CD4-positive, alpha-beta T cell (primary cell): ENCODE measurements at places on chromosomes 4 and X. TPM values are rescaled to one million over a fixed set of nuclear protein-coding genes. Genes with fewer than 3 reads are reported as not detected.

Gene MTNR1A
- not detected for total RNA-seq

Gene RPL10
- 5,036 TPM for total RNA-seq

- peaks cover 3% of the 10 kb centered on the region for H3K27me3 ChIP-seq
- H3K36me3 ChIP-seq: no peaks in the 10 kb centered on the region
- DNase-seq: peak; percentile 43
- no peaks in the 10 kb centered on the region for H3K4me1 ChIP-seq
- no peak overlapping the region for H3K27ac ChIP-seq
- no peak overlapping the region for H3K4me3 ChIP-seq
Observed at GRCh38 chr4:109977854-109978501, 65.3 kb downstream of the EGF start.

DNA sequence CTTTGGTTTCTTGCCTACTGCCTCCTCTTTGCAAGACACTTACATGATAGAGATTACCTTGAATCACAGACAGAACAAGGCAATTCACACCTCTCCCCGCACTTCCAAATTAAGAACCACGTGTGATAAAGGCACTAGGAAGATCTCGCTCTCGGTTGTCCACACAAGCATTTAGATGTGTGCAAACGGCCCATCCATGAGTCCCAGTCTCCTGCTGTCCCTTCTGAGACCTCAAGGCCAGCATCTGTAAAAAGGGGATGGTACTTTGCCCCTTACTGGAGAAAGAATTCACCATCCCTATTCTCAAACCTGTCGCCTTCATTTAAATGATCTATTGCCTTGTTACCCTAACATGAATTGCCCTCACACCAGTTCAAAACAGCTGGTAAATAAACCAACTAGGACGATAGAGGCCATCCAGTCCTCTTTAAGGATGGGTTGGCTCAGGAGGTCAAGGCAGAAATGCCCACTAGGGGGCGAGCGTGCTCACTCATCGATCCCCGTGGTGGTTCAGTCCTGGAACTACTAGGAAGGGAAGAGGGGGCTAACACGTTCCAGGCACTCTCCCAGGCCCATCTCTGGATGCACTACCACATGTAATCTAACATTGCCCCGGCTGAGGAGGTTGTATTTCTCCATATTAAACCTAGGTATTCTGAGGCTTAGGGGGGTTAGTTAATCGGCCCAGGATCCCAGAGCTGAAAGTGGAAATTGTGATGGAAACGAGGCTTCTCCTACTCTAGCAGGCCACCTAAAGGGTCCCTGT lies 95.8 kb downstream of the DHX15 start:
- no peak overlapping the region for H3K4me3 ChIP-seq
- peak; percentile 28 for DNase-seq
- H3K27me3 ChIP-seq: no peaks in the 10 kb centered on the region
- H3K4me1 ChIP-seq: no peaks in the 10 kb centered on the region

Gene CDKL5
- total RNA-seq: 2.2 TPM

GRCh38 chr4:1385373-1386340 lies 20.6 kb downstream of the NKX1-1 start:
- peaks cover 17% of the 10 kb centered on the region for H3K36me3 ChIP-seq
- H3K27me3 ChIP-seq: no peaks in the 10 kb centered on the region
- H3K27ac ChIP-seq: no peak overlapping the region
- DNase-seq: no peak
- H3K4me1 ChIP-seq: no peaks in the 10 kb centered on the region

DNA sequence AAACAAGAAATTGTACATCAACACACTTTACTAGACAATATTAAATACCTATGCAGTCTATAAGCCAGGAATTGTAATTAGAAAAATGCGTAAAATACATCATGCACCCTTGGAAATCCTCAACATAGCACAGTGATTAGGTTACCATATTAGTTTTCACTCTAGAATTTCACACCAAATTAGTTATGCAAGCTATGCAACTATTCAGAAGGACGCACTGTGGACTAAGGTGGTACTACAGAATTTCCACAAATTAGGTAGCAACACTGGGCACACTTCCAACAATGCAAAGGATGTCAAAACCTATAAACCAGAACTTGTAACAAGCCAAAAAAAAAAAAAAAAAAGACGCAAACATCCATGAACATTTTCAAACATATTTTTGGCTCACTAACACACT lies 71.1 kb upstream of the ZCCHC13 start:
- no peaks in the 10 kb centered on the region for H3K36me3 ChIP-seq
- no peaks in the 10 kb centered on the region for H3K27me3 ChIP-seq
- H3K4me3 ChIP-seq: no peak overlapping the region
- H3K27ac ChIP-seq: no peak overlapping the region

DNA sequence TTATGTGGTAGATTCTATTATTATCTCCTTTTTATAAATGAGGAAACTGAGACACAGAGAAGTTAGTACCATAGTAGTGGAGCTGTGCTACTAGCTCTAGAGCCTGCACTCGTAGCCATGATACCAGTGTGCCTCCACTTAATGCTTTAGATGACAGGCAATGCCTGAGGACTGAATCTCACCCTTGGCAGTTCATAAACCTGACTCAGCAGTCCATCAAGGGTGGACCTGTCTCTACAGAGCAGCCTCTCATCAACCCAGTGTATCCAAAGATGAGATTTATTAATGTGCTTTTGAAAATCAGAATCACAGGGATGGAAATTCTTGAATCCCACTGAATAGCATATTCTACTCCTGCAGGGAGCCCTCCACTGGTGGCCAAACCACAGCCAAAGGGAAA lies 483.2 kb upstream of the DIPK2B start:
- no peaks in the 10 kb centered on the region for H3K27me3 ChIP-seq
- no peaks in the 10 kb centered on the region for H3K4me1 ChIP-seq
- H3K36me3 ChIP-seq: no peaks in the 10 kb centered on the region
- H3K27ac ChIP-seq: no peak overlapping the region
- no peak overlapping the region for H3K4me3 ChIP-seq
- DNase-seq: no peak

DNA sequence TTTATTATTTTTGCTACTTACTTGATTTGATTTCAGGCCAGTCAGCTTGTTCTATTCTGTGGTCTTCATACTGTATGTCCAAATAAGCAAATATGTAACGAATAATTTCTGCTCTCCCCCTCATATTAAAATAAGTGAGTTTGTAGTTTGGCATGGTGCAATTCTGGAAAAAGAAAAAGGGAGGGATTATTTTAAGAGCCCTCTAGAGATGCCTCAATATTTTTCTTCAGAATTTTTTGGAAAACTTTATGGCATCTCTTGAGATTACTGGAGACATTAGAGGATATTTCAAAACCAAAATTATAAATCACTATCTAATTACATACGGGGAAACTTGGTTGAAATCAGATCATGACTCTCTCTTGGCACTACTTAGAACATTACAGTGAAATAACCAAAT lies 8.2 kb downstream of the HPGDS start:
- no peak overlapping the region for H3K27ac ChIP-seq
- no peaks in the 10 kb centered on the region for H3K36me3 ChIP-seq
- no peak overlapping the region for H3K4me3 ChIP-seq
- no peaks in the 10 kb centered on the region for H3K4me1 ChIP-seq
- no peak for DNase-seq

- H3K4me3 ChIP-seq: no peak overlapping the region
- no peak overlapping the region for H3K27ac ChIP-seq
- no peaks in the 10 kb centered on the region for H3K27me3 ChIP-seq
- DNase-seq: no peak
Observed at GRCh38 chr4:4440333-4441061, 53.6 kb downstream of the NSG1 start.

Gene GK
- total RNA-seq: 1.4 TPM

Gene TIMM17B
- total RNA-seq: 40.3 TPM

GRCh38 chrX:101803451-101803850 lies 128.4 kb downstream of the ZMAT1 start:
- H3K36me3 ChIP-seq: no peaks in the 10 kb centered on the region
- H3K27ac ChIP-seq: no peak overlapping the region
- H3K4me3 ChIP-seq: no peak overlapping the region
- H3K4me1 ChIP-seq: peaks cover 3% of the 10 kb centered on the region
- no peak for DNase-seq

Gene CNGA2
- not detected for total RNA-seq

Gene SLC49A3
- 0.91 TPM for total RNA-seq

Gene PORCN
- 14.1 TPM for total RNA-seq

DNA sequence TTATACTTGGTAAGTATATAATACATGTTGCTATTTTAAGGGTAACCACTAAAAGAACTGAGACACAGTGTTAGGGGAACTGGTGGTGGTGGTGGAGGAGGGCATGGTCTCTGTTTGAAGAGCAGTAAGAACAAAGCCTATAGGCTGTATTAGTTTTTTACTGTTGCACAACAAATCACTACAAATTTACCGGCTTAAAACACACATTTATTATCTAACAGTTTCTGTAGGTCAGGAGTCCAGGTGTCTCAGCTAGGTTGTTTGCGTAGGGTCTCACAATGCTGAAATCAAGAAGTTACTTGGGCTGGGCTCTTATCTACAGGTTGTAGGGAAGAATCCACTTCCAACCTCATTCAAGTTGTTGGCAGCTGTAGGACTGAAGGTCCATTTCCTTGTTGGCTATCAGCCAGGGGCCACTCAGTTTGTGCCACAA lies 52.6 kb downstream of the CASK start:
- H3K36me3 ChIP-seq: no peaks in the 10 kb centered on the region
- H3K27me3 ChIP-seq: no peaks in the 10 kb centered on the region
- no peak for DNase-seq
- no peak overlapping the region for H3K27ac ChIP-seq
- H3K4me3 ChIP-seq: no peak overlapping the region

DNA sequence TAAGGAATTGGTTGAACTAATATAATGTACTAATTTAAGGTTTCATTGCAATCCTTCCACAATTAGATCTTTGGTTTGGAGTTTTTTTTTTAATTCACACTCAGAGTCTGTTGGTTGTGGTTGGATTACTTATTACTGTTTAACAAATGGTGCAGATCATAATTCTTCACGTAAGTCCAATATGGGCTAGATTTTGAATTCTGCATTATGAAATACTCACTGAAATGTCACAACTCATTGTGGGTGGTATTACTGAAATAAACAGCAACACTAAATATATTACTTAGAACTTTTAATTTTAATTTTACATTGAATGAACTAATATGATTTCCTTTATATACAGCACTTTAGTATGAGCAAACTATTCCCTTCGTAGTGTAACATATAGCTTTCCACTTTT lies 94.2 kb upstream of the MYOZ2 start:
- no peak overlapping the region for H3K27ac ChIP-seq
- H3K36me3 ChIP-seq: no peaks in the 10 kb centered on the region
- H3K4me3 ChIP-seq: no peak overlapping the region
- no peaks in the 10 kb centered on the region for H3K4me1 ChIP-seq

GRCh38 chr4:78565971-78566372 lies 14.4 kb downstream of the ANXA3 start:
- H3K4me3 ChIP-seq: no peak overlapping the region
- no peaks in the 10 kb centered on the region for H3K36me3 ChIP-seq
- H3K4me1 ChIP-seq: no peaks in the 10 kb centered on the region
- no peak for DNase-seq

DNA sequence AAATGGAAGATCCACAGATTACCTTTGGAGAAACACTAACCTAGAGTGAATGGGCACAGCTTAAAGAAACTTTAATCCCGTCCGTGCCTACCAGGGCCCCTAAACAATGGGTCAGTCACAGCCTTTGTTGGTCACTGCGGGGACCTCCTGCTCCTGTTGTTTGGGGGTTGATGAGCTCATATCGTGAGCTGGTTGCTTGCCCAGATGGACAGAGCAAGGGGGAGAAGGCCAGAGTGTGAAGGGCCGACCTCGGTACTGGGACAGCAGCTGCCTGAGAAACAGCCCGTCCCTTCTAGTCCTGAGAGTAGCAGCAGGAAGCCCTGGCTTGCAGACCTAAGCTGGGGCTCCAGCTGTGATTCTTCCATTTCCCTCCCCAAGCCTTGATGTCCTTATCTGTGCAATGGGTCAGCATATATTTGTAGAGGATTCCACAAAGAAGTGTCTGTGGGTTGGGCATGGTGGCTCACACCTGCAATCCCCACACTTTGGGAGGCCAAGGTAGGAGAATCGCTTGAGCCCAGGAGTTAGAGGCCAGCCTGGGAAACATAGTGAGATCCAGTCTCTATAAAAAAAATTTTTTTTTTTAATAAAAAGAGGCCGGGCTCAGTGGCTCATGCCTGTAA lies 69.6 kb upstream of the SLC34A2 start:
- no peaks in the 10 kb centered on the region for H3K36me3 ChIP-seq
- H3K27me3 ChIP-seq: no peaks in the 10 kb centered on the region
- no peak overlapping the region for H3K4me3 ChIP-seq
- no peak for DNase-seq
- no peak overlapping the region for H3K27ac ChIP-seq

DNA sequence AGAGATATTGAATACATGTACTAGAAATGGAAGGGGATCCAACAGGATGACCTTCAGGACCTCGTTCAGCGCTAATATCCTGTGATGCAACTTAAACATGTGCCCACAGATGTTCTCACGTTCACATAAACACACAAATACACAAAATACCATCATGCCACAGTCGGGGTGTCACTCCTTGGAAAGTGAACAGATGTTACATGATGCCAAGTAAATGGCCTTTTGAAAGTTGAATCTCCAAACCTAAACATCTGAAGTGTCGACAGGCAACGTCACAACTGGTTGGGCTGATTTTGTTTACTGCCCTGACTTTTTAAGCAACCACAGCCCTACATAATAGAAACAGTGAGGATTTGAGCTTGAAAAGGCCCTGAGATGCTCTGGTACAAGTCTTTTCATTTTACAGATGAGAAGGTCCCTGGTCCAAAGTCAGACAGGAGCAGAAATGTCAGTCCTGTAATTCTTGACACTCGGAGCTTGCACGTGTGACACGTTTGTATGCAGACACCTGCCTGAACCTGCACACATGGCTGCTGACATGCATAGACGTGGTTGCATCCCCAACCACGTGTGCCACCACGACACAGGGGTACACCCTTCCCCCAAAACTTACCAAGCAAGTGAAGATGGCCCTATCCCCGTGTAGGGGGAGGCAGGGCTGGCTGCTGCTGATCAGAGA lies 23.5 kb upstream of the BCORL1 start:
- peaks cover 33% of the 10 kb centered on the region for H3K4me1 ChIP-seq
- H3K36me3 ChIP-seq: no peaks in the 10 kb centered on the region
- H3K4me3 ChIP-seq: no peak overlapping the region
- no peak for DNase-seq

DNA sequence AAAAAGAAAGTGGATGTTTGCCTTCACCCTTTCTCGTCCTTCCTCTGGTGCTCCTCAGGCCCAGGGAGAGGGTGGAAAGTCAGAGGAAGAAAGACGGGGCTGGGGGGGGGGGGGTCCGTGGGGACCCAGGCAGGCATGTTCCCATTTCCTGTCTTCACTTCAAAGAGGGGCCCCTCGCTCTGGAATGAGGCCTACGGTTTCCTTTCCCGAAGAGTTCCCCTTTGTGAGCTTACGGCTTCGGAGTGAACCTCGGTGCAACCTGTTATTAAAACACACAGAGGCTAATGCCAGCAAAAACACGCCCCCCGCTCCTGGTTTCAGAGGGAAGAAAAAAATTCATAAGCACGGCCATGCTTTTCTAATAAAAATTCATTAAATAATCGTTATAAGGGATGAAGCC lies 40.1 kb downstream of the SHOX start:
- H3K27me3 ChIP-seq: no peaks in the 10 kb centered on the region
- H3K27ac ChIP-seq: no peak overlapping the region
- no peak overlapping the region for H3K4me3 ChIP-seq
- DNase-seq: no peak
- H3K4me1 ChIP-seq: no peaks in the 10 kb centered on the region
